Stimulated activated CD8-positive, alpha-beta memory T cell treated with anti-CD3 and anti-CD28 coated beads, Interleukin-4, amount 100 ng/mL, for 1 hour (primary cell): ENCODE measurements at places on chromosomes 7 and 10.

DNA sequence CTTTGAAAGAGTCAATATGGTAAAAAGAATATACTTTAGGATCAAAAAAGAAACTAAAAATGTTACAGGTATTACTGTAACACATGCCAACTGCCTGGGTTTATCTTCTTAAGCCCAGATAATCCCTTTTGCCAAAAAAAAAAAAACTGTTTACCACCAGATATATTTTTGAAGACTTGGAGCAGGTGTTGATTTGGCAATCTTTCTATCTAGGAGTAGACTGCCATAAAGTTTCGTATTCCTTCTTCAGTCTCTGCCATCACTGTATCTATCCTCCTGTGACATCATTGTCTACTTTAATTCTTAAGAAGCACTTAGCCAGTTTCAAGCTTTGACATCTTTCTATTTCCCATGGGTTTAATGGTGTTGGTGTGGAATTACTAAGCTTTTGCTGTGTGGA lies 161.0 kb downstream of the ST7 start:
- no peak for DNase-seq

GRCh38 chr10:28678687-28679457 lies 1.6 kb downstream of the BAMBI start:
- DNase-seq, result no peak

GRCh38 chr7:128211626-128212025 lies 29.5 kb upstream of the LEP start:
- no peak for DNase-seq

DNA sequence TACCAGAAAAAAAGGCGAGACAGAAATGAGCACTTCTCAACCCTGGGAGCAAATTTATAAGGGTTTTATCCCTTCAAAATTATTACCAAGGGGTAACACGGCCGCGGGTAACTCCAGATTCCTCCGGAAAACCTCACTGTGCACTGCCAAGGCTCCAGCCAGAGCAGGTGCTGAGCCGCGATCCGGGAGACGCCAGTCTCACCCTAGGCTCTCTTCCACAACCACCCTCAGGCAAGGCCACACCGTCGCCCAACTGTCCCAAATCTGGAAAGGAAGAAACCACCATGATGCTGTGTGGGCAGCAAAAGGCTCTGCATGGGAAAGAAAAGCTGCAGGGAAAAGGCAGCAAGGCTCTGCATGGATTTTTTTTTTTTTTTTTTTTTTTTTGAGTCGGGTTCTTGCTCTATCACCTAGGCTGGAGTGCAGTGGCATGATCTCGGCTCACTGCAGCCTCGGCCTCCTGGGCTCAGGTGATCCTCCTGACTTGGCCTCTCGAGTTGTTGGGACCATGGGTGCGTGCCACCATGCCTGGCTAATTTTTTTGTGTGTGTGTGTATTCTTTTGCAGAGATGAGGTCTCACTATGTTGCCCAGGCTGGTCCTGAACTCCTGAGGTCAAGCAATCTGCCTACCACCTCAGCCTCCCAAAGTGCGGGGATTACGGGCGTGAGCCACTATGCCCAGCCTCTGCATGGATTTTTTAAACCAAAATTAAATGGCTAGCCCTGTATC lies 39.0 kb downstream of the MAD1L1 start:
- DNase-seq, result no peak

- DNase-seq, result no peak
Measured at GRCh38 chr10:127406018-127406550, 143.0 kb upstream of the NPS start.

DNA sequence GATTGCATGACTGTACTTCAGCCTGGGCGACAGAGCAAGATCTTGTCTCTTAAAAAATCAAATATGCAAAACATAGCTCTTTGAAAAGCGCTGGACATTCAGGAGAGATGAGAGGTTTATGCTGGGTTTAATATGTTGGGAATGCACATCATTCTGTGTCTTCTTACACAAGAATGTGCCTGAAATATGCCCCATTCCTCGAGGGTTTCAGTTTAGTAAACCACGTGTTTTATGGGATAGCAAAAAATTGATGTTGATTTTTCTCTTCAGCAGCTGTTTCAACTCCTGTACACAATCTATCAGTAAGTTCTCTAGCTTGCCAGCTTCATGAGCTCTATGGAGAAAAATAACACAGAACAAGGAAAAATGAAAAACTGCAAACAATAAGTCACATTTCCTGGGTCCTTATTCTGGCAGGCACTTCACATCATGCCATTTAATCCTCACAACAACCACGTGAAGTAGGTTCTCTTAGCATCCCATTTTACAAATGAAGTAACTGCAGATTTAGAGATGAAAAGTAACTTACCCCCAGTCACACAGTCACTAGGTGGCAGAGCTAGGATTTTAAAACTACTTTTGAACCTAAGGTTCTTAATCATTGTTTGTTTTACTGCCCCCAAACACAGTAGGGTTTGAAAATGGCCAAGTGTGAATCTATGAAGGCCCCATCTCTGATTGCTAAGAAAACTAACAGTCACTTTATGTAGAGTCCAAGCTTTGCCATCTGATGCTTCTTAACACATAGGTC lies 423.6 kb downstream of the PHTF2 start:
- DNase-seq, result no peak

DNA sequence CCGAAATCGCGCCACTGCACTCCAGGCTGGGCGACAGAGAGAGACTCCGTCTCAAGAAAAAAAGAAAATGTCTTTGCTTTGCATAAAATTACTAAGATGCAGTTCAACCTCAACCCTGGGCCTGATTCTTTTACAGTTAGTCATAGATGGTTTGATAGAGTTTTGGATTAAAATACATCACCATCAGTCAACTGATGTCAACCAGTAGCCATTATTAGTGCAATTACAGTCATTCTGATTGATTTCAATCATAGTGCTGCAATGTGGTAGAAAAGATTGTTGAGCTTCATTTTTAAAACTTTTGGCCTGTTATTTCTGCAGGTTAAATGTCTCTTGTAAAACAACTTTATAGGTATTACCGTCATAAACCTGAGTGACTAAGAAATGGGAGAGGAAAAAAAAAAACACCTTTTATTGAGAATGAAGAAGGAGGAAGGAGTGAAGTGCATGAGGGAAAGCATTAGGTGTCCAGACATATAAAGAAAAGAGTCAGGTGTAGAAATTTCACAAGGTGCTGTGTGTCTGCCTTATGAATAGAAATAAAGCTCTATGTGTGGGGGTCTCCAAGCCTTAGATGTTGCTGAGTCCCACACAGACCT lies 150.6 kb downstream of the TRIL start:
- DNase-seq, result no peak

GRCh38 chr7:45116048-45116447 lies 4.6 kb upstream of the TBRG4 start:
- DNase-seq, result no peak

- no peak for DNase-seq
Measured at GRCh38 chr7:80967071-80967916, 48.4 kb upstream of the SEMA3C start.

GRCh38 chr7:130970696-130971095 lies 236.7 kb upstream of the KLF14 start:
- DNase-seq, result no peak

DNA sequence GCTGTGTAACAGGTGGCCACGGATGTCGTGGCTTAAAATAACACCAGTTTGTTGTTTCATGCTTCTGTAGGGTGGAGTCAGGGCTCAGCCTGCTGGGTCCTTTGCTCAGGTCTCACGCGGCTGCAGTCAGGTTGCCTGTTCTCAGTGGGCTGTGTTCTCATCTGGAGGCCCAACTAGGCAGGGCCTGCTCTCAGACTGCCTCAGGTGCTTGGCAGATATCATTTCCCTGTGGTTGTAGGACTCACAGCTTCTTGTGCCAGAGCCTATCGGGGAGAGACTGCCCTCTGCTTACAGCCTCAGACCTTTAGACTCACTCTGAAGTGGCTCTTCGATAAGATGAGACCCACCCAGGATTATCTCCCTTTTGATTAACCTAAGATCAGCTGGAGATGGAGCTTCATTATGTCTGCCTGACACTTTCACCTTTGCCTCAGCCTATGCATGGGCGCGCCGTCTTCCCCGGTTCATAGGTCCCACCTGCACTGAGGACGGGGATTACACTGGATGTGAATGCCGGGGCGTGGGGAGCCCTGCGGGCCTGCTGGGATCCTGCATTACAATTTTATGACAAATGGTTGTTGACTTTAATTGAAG lies 55.3 kb downstream of the INPP5A start:
- no peak for DNase-seq

- no peak for DNase-seq
Measured at GRCh38 chr10:89867964-89868363, 166.6 kb downstream of the KIF20B start.

- no peak for DNase-seq
Measured at GRCh38 chr7:99955247-99955646, 20.6 kb downstream of the AZGP1 start.

DNA sequence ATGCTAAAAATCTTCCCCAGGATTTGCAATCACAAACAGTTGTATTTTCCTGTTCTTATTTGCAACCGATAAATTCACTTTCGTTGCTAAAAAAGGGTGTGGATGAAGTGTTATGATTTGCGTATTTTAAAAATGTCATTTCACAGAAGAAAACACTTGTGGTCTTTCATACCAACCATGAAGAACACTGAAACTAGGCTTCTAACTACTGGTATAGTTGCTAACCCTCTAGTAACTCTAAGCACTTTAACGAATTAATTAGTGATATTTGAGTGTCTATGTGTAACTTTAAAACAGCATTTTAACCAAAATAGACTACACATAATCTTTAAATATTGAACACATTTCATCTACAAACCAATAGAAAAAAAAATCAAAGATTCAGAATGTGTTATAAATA lies 188.1 kb upstream of the PTN start:
- no peak for DNase-seq

GRCh38 chr10:61124756-61125530 lies 181.0 kb upstream of the RHOBTB1 start:
- no peak for DNase-seq

DNA sequence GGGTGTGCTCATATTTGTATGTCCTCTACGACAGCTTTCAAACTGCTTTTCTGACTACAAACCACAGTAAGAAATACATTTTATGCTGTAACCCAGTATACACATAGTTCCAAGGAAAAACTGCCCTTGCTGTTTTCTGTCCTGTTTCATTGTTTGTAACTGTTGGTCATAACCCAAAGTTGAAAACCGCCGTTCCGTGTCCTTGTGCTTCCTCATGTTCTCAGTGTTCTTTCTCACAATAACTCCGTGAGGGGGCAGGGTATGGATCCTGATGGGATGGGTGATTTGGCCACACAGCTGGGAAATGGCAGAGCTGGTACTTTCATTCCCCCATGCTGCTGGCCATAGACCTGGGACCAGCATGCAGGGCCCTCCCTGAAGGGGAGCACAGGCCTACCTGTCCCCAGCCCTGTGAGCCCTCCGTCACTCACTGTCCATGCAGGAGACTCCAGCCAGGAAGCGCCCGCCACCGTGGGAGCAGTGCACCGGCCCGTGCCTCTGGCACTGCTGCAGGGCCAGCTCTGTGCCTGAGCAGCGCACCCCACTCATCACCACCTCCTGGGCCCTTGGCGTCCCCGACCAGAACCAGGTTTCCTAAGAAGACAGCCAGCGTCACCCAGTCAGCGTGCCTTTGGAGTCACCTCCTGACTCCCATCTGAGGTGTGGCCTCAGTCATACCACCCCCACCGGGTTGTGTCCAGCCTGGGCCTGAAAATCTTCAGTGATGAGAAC lies 12.7 kb downstream of the LOXL4 start:
- DNase-seq, result no peak

DNA sequence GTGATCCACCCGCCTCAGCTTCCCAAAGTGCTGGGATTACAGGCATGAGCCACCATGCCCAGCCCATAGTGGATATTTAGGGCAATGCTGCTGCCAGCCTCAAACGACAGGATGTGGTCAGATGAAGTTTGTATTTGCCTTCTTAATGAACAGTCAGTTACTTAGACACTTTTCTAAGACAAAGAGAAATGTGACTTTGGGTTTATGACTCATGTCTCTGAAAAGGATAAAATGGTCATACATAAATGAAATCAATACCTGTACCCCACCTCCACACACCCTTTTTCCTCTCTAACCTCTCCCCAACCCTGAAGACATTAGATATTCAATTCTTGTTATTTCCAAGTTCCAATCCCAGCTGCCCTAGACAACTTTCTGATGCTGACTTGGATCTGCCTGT lies 109.3 kb upstream of the INSIG1 start:
- no peak for DNase-seq

DNA sequence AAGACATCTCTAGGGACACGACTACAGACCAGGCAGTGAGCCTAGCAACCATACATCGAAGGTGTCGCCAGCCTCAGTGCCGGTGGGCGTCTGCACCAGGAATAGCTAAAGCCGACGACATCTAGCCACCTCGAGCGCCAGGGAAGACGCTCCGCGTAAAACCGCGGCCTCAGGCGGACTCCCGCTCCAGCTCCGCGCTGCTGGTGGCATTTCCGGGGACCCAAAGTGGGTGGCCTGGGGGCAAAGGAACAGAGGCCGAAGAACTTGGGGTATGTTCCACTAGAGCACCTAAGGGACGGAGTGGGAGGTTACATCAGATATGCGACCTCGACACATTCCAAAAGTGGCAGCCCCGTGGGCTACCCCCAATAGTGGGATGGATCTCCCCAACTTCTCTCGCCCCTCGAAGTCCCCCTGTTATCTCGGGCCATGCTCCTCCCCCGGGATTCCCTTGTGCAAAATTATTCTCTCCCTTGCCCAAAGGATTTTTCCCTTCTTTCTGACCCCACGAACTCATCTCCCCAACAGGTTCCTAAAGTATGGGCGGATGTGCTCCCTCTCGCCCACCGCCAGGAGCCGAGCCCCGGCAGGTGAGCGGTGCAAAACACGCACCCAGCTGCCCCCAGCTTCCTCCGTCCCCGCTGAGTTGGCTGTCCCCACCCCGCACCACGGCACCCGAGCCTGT lies 1.2 kb downstream of the KCNMA1 start:
- DNase-seq, result no peak

- DNase-seq, result no peak
Measured at GRCh38 chr7:128876978-128877755, 14.5 kb downstream of the ATP6V1F start.

- DNase-seq, result no peak
Measured at GRCh38 chr10:34434119-34434594, 380.9 kb downstream of the PARD3 start.

DNA sequence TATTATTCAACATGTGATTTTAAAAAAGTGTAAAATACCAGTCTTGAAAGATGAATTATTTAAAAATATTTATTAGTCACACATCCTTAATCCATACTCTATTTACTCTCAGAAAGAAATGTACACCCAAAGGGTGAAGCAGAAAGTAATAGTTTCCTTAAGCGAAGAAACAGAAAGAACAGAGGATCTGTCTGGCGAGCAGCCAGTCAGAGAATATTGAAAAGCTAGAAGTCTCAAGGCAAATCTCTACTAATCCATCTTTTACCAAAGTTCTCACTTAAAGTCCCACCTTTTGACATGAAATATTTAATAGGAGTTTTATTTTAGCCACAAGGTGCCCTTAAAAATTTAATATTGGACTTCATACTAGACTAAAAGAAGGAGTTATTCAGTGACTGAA lies 46.7 kb downstream of the MKX start:
- DNase-seq, result no peak

- DNase-seq, result no peak
Measured at GRCh38 chr10:86632951-86633350, 21.4 kb upstream of the OPN4 start.

GRCh38 chr7:69502358-69502757 lies 95.9 kb upstream of the AUTS2 start:
- no peak for DNase-seq
